ENCODE measurements at places on chromosomes 2 and 18.

GRCh38 chr2:160472839-160473251 is 20.8 kb downstream of the RBMS1 start:
- DNase-seq: no peak

GRCh38 chr18:45745817-45746461 is 22.0 kb downstream of the SLC14A1 start:
- no peak for DNase-seq

DNA sequence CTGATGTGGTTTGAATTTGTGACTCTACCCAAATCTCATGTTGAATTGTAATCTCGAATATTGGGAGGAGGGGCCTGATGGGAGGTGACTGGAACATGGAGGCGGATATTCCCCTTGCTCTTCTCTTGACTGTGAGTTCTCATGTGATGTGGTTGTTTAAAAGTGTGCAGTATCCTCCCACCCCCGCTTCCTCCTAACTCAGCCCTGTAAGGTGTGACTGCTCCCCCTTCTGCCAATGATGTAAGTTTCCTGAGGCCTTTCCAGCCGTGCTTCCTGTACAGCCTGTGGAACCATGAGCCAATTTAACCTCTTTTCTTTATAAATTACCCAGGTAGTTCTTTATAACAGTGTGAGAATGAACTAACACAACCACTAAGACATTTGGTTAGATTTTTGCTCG is 458.4 kb downstream of the THSD7B start:
- no peak for DNase-seq

DNA sequence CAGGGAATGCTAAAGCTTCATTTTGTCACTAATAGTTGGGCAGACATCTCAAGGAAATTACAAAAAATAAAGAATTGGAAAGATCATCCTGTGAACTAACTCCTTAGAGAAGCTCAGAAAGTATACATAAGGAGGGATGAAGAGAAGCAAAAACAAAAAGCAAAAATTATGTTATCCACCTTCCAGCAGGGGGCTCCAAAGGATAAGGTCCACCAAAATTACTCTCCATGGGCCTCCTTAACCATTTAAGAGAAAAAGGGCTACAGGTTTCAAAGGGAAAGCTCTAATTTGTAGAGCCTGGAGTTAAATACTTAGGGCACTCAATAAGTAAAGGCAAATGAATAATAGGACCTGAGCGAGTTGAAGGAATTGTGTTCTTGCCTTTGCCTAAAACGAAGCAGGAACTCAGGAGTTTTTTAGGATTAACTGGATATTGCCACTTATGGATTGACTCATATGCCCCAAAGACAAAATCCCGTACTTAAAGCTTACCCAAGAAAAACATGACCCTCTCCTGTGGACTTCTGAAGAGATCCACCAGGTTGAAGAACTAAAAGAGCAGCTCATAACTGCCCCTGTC is 1167.9 kb downstream of the DSC3 start:
- DNase-seq: peak; percentile 68

GRCh38 chr2:68974946-68975665 is 670 bp downstream of the GKN1 start:
- no peak for DNase-seq

GRCh38 chr2:127205218-127206125 is 14.6 kb downstream of the CYP27C1 start:
- DNase-seq: no peak

GRCh38 chr18:33914399-33914798 is 310.3 kb downstream of the NOL4 start:
- no peak for DNase-seq

- no peak for DNase-seq
These were observed 297.6 kb downstream of the CDH7 start for GRCh38 chr18:66048406-66048805.

DNA sequence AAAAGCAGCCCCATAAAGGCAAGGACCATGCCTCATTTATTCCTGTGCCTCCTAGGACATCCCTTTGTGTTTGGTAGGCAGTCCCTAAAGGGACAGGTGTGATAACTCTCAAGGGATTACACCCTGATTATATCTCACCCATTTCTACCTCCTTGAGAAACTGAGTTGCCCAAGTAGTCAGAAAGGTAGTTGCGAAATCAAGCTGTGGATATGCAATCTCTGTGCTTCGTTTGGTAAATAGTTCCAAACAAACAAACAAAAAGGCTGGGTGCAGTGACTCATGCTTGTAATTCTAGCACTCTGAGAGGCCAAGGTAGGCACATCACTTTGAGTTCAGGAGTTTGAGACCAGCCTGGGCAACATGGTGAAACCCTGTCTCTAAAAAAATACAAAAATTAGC is 100.2 kb upstream of the ARL5A start:
- DNase-seq: no peak

GRCh38 chr2:98907966-98908905 is 27.8 kb downstream of the CRACDL start:
- DNase-seq: no peak

DNA sequence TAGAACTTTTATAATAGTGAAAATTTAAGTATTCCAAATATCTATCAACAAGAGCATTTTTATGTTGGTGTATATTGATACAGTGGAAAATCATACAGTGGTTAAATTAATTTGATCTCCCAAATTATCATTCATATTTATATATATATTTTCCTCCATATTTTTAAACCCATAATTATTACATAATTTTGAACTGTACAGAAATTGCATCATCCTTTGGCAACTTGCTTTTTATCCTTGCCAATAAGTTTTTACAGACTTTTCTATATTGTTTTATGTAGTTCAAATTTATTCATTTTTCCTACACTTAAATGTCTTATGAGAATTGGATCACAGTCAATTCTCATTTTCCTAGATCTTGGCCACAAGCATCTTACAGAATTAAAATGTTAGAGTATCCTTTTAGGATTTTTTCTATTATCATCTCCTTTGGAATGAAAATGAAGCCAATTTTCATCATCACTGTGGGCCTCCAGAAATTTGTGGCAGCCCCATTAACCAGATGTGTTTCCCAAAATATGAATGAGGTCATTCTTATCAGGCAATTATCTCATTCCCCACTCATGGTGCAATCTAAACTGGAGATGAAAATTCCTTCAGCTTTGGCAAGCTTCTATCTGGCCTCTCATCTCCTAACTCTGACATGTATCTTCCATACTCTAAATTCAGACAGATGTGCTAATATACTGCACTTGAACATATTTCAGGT is 94.2 kb upstream of the DLGAP1 start:
- DNase-seq: no peak

DNA sequence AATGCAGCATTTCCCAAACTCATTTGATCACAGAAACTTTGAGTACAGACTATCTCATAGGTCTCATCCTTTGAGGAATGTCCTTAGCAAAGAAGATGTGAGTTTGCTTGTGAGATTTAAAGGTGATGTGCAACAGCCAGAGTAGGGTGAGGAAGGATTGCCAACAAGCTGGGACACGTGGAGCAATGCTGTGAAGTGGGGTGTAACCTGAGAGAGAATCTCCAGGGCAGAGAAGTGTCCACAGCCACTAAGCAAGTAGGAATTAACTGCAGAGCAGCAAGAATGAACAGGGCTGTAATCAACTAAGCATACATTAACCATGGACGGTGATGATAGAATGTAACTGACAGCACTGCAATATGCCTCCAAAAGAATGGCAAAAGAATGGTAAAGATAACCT is 469.9 kb upstream of the NRP2 start:
- no peak for DNase-seq

DNA sequence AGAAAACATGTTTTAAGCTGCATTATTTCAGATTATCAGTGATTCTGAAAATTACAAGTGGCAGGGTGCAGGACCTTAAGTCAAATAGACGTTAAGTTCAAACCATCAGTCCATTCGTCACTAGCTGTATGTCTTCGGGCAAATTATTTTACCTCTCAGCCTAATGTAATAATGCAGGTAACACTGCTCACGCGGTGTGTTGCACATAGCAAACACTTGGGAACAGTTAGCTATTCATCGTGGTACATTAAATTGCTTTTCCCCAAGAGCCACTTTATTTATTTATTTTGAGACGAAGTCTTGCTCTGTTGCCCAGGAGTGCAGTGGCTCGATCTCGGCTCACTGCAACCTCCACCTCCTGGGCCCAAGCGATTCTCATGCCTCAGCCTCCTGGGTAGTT is 10.1 kb downstream of the MAT2A start:
- DNase-seq: no peak

DNA sequence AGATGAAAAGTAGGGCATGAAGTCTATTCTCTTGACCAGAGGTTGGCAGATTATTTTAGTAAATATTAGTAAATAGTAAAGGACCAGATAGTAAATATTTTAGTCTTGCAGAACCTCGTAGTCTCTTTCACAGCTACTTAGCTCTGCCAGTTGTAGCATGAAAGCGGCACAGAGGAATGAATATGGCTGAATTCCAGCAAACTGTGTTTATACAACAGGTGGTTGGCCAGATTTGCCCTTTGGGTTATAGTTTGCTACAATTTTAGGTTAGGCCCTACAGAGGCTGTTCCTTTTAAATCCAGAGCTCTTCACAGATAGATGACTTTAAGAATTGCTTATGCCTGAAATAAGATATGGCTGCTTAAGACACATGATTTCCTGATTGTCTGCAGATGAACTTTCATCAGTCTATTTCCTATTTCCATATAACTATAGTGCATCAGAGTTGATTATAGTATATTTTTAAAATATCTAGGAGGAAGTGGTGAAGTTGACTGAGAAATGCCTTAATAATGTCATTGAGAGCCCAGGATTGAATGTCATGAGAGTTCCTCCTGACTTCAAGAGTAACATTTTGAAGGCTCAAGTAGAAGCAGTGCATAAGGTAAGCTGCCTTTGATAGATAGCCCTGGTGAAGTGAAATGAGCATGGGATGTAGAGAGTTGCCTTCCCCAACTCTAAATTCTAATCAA is 80.5 kb downstream of the TMEM185B start:
- DNase-seq: no peak

GRCh38 chr2:69436596-69436937 is 668 bp downstream of the NFU1 start:
- DNase-seq: no peak

DNA sequence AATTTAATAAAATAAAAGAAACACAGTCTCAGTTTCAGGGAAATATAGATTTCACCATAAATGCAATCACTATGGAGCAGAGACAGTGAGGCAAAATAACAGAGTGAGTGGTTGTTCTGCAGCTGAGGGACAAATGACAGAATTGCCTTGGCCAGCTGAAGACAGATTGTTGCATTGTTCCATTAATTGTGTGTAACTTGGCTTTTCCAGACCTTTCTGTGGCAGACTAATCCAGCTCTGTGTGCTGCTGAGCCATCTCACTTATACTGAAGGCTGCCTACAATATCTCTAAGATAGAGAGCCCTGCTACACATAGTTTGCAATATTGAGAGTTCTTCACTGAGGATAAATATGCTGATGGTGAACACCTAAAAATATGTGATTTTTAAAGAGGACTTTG is 11.5 kb downstream of the LRRTM1 start:
- peak; percentile 96 for DNase-seq

DNA sequence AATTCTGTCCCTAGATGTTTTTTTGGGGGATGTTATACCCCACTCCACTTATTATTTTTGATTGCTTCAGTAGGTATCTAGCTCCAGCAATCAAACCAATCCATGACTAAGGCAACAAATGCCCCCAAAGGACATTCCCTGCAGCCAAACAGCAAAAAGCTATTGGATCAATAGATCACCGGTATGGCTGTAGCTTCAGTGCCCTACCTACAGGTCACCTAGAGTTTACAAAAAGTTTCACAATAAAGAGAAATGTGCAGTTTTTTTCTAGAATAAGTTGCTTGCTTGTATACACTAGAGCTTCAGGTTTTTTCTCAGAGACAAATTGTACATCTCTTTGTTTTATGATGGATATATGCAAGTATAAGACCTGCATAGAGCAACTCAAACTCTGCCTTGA is 27.7 kb downstream of the PDE11A start:
- no peak for DNase-seq

- no peak for DNase-seq
These were observed 29.4 kb upstream of the MBP start for GRCh38 chr18:77161961-77162360.

DNA sequence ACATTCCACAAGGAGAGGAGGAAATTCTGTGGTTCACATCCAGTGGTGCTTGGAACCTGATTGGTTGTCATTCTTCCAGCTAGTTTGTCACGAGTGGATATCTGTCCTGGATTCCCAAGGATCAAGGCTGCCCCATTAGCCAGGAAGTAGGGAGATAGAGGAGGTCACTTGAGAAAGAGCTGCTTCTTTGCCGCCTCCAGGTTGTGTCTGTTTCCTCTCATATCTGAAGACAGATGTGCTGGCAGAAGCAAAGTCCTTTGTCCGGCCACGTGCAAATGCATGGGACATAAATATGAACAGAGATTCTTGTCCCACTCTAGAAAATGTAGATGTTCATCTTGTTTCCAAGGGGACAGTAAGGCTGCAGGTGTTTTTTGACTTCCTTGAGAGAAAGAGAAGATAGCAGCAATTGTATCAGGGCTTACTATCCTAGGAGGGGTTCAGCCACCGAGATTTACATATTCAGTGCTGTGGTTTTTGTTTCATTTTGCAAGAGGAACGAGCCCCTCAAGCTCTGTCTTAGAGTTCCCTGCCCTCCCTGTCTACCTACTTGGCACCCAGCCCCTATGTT is 174.4 kb downstream of the RPIA start:
- DNase-seq: peak; percentile 27

GRCh38 chr18:59915606-59916005 is 15.8 kb downstream of the PMAIP1 start:
- no peak for DNase-seq

DNA sequence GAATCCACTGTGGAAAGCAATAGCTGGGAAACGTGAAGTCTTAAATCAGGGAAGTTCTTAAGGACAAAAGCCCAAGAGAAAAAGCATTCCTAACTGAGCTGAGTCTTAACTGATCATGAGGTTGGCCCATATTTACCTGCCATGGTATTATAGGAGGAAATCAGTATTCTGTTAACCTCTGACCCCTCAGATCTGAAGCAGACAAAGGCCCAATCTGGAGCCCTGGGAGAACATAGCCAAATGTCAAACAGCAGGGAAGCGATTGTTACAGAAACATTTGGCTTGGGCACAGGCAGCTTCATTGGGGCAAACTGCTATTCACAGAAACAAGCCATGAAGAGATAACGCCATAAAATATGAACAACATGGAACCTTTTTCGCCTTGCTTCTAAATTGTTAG is 18.8 kb downstream of the EPHA4 start:
- DNase-seq: no peak

GRCh38 chr2:117432746-117433145 is 381.7 kb upstream of the DDX18 start:
- no peak for DNase-seq

DNA sequence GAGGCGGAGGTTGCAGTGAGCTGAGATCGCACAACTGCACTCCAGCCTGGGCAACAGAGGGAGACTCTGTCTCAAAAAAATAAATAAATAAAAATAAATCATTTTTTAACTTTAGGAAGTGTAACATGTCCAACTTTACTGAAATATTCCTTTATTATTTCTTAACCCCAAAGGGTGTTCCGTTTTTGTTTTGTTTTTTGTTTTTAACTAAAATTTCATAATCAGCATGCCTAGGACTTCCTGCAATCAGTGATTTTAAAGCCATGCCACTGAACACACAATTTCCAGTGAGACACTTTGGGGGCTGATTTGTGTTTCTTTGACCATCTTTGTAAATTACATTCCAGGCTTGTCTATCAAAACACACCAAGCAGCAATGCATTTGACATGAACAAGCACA is 7.1 kb downstream of the CATIP start:
- DNase-seq: no peak
